Ammon's horn (tissue), 1 donor: ENCODE measurements at places on chromosomes 6 and 20.

DNA sequence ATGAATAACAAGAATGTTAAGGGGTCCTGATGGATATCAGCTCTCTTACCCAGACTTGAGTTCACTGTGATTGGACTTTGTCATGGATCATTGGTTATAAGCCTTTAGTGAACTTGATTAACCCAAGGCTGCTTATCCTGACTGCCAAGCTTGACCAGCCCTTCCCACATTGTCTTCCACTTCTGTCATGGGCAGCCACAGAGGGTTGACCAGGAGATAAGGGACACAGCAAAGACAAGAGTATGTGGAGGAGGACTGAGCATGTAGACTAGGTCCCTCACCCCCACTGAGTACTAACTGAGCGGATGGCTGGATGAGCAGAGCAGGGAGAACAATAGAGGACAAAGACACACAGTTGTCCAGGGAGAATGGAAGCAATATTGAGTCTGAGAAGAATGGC, 52.5 kb downstream of the FAXC start:
- no peak for DNase-seq

DNA sequence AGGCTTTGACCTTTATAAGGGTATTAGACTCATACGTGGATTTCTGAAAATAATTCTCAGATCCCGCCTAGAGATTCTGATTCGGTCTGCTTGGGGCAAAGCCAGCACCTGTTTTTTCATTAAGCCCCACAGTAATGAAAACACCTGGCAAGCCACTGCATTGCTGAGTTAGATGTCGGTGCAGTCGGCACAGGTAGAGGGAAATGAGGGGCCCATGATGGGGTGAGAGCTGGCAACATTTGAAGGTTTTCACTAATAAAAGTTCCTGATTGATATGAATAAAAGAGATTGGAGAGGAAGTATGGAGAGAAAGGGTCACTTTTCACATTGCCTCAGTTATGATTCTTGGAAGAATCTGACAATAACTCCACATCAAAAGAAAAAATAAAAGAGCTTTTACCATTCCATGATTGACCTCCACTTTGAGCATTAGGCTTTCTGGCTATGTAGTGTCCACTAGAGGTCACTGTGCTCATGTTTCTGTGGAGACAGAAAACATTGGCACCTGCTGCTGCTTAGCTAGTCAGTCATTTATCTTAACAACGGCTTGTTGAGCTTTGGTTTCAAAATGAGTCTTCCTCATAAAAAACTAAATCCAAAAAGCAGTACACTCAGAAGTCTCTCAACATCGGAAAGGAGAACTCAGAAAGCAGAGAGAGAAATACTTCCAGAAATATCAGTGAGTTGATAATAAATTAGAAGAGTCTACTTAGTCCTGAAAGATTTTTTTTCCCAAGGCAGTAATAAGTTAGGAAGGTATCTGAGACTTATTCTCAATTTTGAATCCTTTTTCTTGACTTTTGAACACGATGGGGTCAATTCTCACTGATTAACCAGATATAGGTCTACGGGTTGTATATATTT, 53.3 kb upstream of the KLHL31 start:
- DNase-seq: peak; percentile 90

- DNase-seq: no peak
Measured at GRCh38 chr6:156845454-156846155, 68.4 kb downstream of the ARID1B start.

DNA sequence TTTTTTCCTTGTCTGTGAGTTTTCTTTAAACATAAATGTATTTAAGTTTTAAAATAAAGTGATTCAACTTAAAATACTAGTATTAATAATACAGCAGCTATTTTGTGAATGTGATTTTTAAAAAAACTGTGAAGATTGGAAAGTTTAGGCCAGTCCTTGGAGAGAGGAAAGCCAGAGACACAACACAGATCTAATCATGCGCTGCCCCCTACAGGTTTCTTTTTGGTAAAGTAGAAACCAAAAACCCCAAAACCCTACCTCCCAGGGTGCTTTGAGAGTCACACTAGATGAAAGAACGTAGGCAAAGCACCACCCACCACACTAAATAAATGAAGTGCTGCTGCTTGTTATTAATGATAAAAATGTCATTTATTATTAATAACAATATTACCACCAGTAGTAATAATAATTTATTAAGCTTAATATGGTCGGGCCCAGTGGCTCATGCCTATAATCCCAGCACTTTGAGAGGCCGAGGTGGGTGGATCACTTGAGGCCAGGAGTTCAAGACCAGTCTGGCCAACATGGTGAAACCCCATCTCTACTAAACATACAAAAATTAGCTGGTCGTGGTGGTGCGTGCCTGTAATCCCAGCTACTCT, 33.7 kb downstream of the SLC9A8 start:
- peak; percentile 52 for DNase-seq

- DNase-seq: no peak
Measured at GRCh38 chr6:165556116-165556843, 106.8 kb downstream of the PDE10A start.

- no peak for DNase-seq
Measured at GRCh38 chr6:33428224-33428965, 8.5 kb downstream of the SYNGAP1 start.

- no peak for DNase-seq
Measured at GRCh38 chr20:43944653-43945235, 30.1 kb downstream of the TOX2 start.

DNA sequence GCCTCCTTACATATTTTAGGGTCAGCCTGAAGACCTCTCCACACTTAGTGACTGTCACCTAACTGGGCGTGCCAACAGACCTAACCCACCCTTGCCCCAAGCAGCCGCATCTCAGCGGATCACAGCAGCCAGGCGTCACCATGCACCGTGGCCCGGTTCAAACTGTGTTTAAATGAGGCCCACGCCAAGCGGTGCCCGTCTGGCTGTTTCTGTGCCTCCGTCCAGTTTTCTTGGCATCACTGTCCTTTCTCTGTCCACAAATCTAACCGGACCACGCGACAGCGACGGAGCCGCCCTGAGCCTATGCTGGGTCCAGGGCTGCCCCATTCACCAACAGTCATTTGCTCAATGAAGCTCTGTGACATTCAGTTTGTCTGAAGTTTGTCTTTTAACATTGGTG, 393.3 kb downstream of the THBS2 start:
- DNase-seq: no peak
